ENCODE measurements at places on chromosomes 3 and 15. TPM values are rescaled to one million over a fixed set of nuclear protein-coding genes. Genes with fewer than 3 reads are reported as not detected.

GRCh38 chr3:127834771-127835170 lies 12.5 kb upstream of the MGLL start:
- DNase-seq = no peak
- H3K4me3 ChIP-seq = no peak overlapping the region
- no peaks in the 10 kb centered on the region for H3K36me3 ChIP-seq
- peaks cover 2% of the 10 kb centered on the region for H3K27me3 ChIP-seq
- no peak overlapping the region for H3K27ac ChIP-seq
- no peaks in the 10 kb centered on the region for H3K4me1 ChIP-seq

DNA sequence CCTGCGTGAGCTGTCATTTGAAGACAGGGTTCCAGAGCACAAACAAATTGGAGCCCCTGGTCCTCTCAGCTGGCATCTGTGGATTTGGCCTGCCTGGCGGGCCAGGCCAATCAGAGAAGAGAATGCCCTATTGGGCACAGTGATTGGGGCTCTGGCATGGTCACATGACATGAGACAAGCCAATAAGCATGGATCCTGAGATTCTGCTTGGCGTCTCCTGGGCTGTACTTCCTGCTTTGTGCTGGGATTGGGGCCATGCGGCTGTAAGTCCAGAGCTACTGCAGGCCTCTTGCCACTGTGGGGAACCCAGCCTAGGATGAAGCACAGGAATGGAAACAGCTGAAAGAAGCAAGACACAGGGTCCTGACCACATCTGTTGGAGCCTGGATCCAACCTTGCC lies 121.4 kb downstream of the FBLN2 start:
- no peak overlapping the region for H3K4me3 ChIP-seq
- no peaks in the 10 kb centered on the region for H3K4me1 ChIP-seq
- H3K27ac ChIP-seq = no peak overlapping the region
- DNase-seq = no peak
- peaks cover 2% of the 10 kb centered on the region for H3K27me3 ChIP-seq
- H3K36me3 ChIP-seq = no peaks in the 10 kb centered on the region

GNB4 gene
- 2.1 TPM for total RNA-seq

DNA sequence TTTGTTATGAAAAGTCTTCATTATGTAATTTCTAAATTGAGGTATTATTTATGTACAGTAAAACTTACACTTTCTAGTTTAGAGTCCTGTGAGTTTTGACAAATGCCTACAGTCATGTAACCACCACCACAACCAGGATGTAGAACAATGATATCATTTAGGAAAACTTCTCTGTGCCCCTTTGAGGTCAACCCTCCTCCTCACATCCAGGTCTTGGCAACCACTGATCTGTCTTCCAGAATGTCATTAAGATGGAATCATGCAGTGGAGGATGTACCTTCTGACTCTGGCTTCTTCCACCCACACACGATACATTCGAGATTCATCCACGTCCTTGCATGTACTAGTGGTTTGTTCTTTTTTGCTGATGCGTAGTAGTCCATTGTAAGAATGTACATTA lies 23.2 kb downstream of the MINAR1 start:
- no peak overlapping the region for H3K27ac ChIP-seq
- DNase-seq = no peak
- no peaks in the 10 kb centered on the region for H3K36me3 ChIP-seq
- no peaks in the 10 kb centered on the region for H3K4me1 ChIP-seq

DNA sequence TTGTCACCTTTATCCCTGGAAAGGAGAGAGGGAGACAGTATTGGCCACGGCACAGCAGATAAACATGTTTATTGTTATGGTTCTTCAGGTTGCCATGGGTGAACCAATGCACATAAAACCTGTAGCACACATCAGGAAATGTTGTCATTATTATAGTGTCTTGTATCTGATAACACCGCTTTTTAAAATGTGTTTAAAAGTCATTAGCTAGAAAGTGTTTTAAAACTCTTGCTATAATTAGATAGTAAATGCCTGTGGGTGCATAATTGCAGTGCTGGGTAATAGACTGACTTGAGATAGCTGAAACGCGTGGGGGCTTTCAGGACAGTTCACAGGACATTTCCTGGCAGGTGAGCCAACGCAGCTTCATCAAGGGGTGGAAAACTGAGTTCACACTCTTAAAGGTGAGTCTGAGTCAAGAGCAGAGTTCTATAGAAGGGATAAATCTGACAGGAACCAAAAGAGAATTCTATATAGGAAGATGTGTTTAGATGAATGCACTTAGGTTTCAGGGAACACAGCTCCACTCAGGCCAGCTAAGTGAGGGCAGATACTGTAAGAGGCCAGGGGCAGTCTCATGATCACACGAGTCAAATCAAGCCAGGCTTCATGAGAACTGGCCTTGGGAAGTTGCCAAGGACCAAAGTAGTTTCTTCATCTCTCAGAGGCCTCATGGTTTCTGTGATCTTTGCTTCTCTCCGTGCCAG lies 35.6 kb upstream of the PPP4R2 start:
- DNase-seq = no peak
- H3K27ac ChIP-seq = peak overlapping the region; percentile 75
- H3K4me1 ChIP-seq = peaks cover 43% of the 10 kb centered on the region
- H3K4me3 ChIP-seq = peak overlapping the region; percentile 47
- no peaks in the 10 kb centered on the region for H3K36me3 ChIP-seq

DNA sequence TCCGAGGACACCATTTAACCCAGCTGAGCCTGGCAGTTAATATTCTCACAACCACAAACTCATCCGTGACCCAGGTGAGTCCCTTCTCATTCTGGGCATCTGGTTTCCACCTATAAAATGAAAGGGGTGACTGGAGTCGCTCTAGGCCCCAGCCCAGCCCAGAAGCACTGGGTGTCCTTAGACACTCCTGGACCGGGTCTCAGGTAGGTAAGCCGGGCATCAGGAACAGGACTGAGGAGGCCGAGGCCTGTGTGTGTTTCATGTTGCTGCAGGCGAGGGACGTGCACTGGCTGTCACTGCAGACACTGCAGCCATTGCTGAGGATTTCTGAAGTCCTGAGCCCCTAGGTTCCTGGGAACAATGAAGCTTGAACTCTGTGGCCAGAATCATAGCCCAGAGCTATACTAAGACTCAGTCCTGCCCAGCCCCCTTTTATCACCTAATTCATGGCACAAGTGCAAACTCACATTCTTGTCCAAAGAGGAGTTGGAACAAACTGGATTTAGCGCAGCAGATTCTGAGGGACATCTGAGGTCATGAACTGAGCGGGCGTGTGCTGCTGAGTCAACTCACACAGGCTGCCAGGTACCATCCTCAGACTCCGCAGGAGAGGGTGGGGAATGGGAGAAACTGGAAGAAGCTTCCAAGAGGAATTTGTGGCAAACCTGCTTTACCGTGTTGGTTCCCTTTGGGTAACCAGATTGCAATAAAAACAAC lies 184.9 kb downstream of the FAM43A start:
- H3K36me3 ChIP-seq = no peaks in the 10 kb centered on the region
- H3K27me3 ChIP-seq = peaks cover 8% of the 10 kb centered on the region
- no peak for DNase-seq
- no peaks in the 10 kb centered on the region for H3K4me1 ChIP-seq

SMCO1 gene
- not detected for total RNA-seq

- no peak for DNase-seq
- no peaks in the 10 kb centered on the region for H3K4me1 ChIP-seq
- peaks cover 25% of the 10 kb centered on the region for H3K27me3 ChIP-seq
- H3K36me3 ChIP-seq = no peaks in the 10 kb centered on the region
- no peak overlapping the region for H3K4me3 ChIP-seq
- H3K27ac ChIP-seq = no peak overlapping the region
Observed at GRCh38 chr3:160473221-160473620, 23.6 kb upstream of the TRIM59 start.
